ENCODE measurements at places on chromosomes 1 and 21.

DNA sequence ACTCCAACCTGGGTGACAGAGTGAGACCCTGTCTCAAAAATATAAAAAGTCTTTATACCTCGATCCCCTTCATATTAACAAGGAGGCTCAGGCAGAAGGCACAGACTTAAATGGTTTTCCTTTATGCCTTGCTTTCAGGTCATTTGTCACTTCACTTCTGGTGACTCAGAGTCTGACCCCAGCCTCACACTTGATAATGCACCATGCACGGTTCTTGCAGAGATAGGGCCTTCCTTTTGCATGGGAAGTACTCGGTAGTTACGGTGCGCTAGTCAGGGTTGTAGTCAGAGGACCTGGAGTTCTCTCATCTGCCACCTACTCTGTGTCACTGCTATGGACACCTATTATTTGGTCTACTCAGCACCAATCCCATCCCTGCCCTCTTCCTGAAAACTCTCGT is 43.6 kb upstream of the BMP8B start:
- no peak for DNase-seq

DNA sequence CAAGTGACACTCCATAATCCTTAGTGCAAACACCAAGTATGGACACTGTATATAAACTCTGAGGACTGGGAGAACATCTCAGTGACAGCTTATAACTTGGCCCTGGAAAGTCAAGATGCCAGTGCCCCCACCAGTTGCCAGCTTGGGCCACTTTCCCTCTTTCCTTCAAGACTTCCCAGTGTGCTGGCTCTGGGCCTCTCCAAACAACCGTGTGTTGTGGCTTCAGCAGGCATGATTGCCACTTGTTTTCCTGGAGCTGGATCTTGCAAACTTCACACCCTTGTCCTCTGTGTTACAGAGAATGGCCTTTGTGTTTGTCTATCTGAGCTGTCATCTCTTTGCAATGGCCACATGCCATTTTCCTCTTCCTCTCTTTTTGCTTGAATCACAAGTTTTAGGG is 37.0 kb downstream of the CCDC185 start:
- DNase-seq: no peak

DNA sequence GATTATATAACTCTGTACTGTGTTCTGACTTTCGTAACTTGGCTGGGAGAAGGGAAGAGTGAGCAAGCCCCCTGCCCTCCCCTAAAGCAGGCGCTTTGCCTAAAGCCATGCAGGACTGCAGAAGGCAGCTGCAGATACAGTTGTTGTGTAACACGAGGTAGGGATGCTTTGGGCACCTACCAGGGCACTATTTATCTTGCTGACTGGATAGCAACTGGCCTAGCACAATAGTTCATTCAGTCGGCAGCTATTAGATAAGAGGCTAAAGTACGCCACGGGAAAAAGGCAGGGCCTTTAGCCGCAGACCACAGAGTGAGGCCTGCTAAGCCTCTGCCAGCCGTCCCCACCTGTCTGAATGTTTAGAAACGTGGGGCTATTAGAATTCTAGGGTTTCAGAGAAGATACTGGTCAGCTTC is 80.9 kb downstream of the TTC3 start:
- no peak for DNase-seq

DNA sequence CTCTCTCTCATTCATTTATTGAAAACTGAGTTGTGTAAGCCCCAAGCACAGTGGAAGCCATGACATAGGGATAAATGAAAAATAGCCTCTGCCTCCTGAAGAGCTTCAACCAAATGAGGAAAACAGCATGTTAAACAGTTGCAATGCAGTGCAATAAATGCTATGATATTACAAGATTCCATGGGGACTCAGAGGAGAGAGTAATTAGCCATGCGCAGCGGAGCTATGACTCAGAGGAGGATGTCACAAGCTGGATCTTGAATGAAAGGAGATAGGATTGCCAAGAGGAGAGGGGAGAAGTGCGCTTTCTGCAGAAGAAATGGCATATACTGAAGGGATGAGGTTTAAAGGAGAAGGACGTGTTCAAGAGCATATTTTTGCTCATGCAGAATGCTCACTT is 231.3 kb upstream of the PLXNA2 start:
- no peak for DNase-seq

GRCh38 chr1:56180520-56181190 is 398.7 kb downstream of the PLPP3 start:
- no peak for DNase-seq

GRCh38 chr1:229879746-229880145 is 187.3 kb upstream of the GALNT2 start:
- no peak for DNase-seq

DNA sequence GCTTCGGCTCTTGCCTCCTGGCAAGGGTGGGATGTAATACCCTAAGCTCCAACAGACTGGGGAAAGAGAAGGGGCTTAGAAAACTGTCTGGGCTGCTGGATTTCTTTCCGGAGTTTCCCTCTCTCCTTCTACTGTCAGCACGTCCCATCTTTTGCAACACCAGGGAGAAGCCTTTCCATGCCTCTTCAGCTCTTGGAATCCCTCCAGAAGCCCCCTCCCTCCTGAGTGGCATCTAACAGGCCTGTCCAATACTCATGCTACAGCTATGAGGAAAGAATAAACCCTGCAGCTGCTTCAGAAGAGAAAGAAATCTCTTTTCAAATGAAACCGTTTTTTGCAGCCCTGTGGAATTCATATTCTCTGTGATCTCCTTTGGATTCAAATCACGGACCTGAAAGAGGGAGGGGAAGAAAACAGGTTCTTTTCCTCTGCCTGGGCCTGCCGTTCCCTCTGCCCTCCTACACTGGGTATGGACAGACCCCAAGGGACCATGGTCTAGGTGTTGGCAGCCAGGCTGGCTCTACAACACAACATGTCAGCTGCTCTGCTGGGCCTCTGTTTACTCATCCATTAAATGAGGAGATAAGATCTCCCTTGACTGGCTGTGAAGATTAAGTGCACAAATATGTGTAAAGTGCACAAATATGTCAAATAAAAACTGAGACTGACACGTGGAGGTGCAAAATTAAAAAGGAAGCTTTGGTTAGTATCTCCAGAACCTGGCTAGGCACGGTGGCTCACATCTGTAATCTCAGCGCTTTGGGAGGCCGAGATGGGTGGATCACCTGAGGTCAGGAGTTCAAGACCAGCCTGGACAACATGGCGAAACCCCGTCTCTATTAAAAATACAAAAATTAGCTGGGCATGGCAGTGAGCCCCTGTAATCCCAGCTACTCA is 6.0 kb upstream of the CAPN2 start:
- no peak for DNase-seq

DNA sequence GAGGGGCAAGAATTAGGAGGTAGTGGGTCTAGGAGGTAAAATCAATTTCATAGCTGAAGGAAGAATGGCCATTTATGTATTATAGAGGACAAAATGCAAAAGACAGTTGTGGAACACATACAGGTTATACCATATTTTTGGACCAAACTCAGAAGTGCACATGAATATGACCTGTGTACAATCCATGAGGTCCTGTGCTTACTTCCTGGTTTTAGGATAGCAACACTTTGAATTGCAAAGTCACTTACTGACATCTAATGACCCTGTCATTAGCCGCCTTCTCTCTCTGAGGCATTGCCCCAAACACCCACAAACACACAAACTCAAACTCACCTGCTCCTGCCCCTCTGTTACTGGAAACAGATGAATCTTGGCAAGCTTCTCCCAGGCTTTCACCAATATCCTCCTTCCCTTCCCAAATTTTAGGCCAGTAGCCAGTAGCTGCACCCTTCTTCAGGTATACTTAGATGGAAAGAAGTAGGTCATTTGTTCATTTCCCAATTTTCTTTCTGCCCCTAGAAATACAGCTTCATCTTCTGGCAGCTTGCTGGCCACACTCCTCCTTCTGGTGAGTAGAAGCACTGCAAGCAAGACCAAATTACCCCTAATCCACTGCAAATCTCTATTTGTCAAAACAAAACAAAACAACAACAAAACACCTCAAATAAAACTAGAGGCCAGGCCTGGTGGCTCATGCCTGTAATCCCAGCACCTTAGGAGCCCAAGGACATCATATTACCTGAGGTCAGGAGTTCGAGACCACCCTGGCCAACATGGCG is 13.7 kb upstream of the RPL5 start:
- no peak for DNase-seq

DNA sequence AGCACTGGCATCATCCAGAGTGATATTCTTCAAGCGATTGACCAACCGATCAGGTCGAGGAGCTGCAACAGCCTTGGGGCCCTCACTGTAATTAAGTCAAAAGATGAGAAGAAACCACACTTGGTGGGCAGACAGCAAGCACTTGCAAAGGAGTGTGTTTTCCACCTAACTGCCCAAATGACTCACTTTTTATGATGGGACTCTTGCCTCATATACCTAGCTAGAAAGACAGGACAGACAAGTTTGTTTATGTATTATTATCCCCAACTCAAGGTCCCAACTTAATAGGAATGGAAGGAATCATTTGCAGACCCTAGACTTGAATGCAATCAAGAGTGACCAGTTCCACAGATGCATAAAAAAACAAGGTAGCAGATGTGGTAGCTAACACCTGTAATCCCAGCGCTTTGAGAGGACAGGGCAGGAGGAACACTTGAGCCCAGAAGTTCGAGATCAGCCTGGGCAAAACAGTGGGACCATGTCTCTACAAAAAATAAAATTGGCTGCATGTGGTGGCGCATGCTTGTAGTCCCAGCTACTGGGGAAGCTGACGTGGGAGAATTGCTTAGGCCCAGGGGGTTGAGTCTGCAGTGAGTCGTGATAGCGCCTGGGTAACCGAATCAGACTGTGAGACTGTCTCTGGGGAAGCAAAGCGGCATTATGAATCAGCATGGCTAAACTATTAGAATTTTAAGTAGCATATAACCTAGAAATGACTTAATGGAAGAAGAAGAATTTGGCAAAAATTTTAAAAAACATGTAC is 2.3 kb upstream of the NRAS start:
- no peak for DNase-seq

DNA sequence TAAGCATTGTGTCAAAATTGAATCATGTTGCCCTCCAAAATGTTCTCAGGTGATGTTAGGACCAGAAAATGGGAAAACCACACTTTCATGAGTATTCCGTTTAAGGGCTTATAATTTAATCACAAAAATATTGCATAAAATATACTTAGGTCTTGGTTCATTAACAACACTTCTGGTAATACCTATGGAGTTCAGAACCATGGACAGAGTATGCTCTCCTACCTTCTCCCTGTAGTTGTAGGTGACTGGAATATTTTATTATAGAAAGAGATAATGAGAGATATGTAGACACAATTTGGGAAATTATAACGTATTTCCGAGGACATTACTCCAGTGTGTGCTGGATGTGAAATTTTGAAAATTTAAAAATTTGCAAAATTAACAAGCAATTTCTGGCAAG is 232.5 kb downstream of the NCAM2 start:
- DNase-seq: no peak

DNA sequence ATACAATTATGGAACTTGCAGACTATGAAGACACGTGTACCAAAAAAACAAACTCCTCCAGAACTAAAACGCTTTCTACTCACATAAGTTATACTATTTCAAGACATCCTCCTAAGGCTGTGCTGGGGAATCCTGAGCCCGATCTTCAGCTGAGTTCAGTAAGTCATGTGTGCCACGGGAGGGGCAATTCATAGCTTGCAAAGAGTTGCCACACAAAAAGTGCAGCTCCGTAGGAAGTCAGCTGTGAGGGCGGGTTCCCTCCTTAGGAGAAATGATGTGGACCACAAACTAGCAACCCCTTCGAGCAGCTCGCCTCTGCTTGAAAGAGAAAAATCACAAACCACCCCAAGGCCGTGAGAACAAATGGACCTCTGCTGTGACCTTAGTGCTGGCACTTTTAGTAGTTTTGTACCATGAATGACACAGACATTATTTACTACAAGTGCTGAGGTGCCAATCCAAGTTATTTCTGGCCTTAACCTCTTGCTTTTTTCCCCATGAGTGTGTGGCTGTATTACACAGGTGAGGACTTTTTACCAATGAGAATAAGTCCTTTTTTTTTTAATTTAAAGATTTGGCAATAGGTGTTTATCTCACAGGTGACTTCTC is 35.8 kb upstream of the TRIM67 start:
- DNase-seq: no peak

GRCh38 chr21:40852563-40852962 is 5.6 kb upstream of the DSCAM start:
- DNase-seq: no peak

DNA sequence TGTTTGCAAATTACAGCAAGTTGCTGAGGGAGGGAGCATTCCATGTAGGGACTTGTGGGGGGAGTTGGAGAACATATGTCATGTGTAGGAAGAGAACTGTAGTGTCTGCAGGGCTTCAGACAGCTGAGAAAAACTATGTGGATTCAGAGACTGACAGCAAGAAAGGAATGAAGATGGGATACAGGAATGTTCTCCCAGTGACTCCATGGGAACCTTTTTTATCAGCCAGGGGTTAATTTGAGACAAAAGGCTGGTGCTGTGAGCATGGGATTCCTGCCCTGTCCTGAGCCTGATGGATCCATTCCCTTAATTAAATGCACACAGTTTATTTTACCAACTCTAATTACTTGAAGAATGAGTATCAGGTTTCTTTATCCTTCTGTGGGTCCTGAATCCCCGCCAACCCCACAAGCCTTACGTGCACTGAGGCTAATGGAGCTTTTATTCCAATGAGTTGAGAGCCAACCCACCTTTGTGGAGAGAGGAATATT is 26.5 kb upstream of the PLXNA2 start:
- no peak for DNase-seq

- no peak for DNase-seq
Measured at GRCh38 chr1:185585770-185586169, 148.4 kb upstream of the HMCN1 start.

GRCh38 chr1:154770897-154771594 is 99.0 kb downstream of the KCNN3 start:
- no peak for DNase-seq

- no peak for DNase-seq
Measured at GRCh38 chr1:244002721-244003120, 48.4 kb upstream of the ZBTB18 start.

DNA sequence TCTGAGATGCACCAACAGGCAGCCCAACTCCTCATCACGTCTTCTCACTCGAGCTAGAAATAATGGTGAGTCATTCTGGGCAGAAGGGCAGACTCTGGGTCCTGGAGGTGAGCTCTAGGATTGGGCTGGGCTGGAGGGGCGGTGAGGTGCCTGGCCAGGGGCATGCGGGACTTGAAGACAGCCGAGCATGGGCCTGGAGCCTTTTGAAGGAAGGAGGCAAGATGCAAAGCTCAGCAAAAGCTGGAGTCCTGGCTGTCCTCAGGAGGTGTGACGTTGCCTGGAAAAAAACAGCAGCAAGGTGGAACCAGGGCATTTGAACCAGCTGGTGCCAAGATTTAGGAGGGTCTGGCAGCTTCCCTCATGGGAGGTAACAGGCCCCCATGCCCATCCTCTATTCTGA is 712 bp downstream of the KCNA2 start:
- no peak for DNase-seq

GRCh38 chr1:188857526-188858087 is 1620.1 kb downstream of the BRINP3 start:
- no peak for DNase-seq
